ENCODE measurements at places on chromosomes 12 and 14. TPM values are rescaled to one million over a fixed set of nuclear protein-coding genes. Genes with fewer than 3 reads are reported as not detected.
A peak's percentile ranks its signal among the peaks of the same experiment; 100 is the strongest.

DNA sequence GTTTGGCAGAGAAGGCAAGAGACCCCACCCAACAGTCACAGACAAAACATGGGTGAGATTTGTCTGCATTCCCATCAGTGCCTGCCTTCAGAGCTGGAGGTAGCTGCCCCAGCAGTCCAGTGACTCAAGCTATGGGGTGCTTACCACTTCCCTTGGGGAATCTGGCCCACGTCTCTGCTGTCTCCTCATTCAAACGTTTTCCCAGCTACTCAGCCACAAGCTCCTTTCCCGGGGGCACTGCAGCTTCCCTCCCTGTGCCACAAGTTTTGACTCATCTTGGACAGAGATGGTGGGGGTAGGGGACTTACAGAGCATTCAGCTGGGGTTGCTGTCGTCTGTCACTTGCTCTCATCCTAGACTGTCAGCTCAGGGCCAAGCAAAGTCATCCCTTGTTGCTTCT lies 66.6 kb downstream of the FBXL14 start:
- no peak for DNase-seq

The MYH6 gene
- 3.2 TPM for polyA plus RNA-seq

DNA sequence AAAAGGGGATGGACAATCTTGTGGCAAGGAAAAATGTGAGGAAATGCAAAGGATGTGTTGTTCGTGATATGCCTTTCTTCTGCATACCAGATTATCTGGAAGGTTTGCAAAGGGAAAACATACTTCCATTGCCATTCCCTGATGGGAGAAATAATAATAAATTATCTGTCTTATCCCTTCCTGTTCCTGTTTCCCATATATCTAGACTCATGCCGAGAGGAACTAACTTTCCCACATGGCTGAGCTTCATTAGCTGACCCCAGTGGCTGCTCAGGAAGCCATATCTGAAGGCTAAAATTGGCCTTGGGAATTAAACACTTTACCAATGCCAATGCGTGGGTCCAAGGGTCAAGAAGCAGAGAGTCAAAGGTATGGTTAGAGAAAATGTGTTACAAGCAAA lies 439.8 kb downstream of the MDGA2 start:
- no peak for DNase-seq

- no peak for DNase-seq
Measured at GRCh38 chr14:30015489-30015888, 87.8 kb upstream of the PRKD1 start.

- no peak for DNase-seq
Measured at GRCh38 chr12:110249716-110250225, 31.3 kb upstream of the ATP2A2 start.

- DNase-seq = no peak
Measured at GRCh38 chr12:6085841-6086240, 38.6 kb downstream of the VWF start.

DNA sequence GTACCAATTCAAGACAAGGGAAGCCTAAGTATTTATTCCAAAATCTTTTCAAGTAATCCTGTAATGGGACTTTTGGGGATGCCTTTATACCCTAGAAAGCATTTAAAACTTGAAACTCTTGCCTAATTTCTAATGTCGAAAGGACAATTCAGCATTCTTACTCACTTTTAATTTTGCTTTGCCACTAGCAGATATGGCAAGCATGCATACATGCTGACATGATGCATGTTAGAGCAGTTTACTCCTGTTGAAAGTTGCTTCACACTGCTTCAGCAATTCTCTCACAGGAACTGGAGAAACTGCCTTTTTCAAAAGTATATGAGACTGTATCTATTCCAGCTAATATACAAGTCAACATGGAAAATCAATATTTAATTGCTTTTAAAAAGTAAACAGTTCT lies 79.9 kb downstream of the TAOK3 start:
- DNase-seq = no peak

- DNase-seq = no peak
Measured at GRCh38 chr12:105738051-105738450, 400.7 kb downstream of the NUAK1 start.

GRCh38 chr12:72448089-72448488 lies 175.9 kb downstream of the TRHDE start:
- no peak for DNase-seq

The KLRC3 gene
- polyA plus RNA-seq = not detected

DNA sequence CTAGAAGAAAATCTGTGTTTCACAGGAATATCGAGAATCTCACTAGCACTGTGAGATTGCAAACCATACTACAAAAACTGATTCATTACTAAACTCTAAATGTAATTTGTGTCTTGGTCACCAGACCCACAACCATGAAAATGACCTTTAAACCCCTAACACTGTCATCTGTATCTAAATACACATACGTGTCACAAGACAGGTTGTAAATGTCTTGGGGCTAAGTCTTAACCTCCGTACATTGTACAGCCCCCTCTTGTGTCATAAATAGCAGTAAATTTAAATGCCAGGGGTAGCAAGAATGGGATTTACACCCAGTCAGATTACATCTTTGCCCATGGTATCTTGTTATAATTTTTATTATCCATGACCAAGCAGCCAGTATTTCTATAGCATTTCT lies 117.3 kb downstream of the GPR135 start:
- no peak for DNase-seq

- no peak for DNase-seq
Measured at GRCh38 chr14:31138301-31138700, 69.3 kb downstream of the HECTD1 start.

- no peak for DNase-seq
Measured at GRCh38 chr12:85843606-85844310, 7.5 kb upstream of the RASSF9 start.

The MANSC4 gene
- polyA plus RNA-seq = not detected

- DNase-seq = no peak
Measured at GRCh38 chr14:100159865-100160533, 554 bp upstream of the DEGS2 start.

DNA sequence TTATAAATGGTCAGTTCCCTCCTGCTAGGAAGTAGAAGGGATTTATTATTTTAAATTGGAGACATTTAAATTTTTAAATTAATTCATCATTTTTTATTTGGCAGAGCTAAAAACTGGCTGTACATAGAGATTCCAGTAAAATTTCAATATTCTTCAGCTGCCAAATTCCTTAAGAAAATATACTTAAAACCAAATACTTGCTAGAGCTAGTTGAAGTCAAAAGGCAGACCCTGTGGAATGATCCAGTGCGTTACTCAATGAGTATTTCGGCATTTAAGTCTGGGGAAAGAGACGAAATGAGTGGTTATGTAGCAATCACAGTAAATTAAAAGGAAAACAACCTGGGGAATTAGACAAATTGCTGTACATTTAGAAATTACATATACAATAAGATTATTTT lies 1104.7 kb downstream of the SLC6A15 start:
- DNase-seq = peak; percentile 45

The PRIM1 gene
- 11.9 TPM for polyA plus RNA-seq

DNA sequence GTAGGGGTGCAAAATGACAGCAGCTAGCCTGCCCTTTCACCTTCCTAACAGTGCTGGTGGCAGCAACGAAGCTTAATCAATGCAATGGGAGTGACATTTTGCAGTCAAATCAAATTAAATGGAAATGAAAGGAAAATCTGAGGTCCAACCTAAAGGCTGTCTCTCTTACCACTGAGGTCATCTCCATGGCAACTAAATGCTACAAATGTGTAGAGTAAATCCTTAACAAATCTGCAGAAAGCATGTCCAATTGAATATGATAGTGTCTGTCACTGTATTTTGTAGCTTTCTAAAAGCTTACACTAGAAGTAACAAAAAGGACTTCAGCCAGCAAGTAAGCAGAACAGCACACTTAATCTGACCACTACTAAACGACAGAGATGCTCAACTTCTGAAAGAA lies 488.8 kb downstream of the BCAT1 start:
- no peak for DNase-seq

The KITLG gene
- polyA plus RNA-seq = 13.1 TPM

DNA sequence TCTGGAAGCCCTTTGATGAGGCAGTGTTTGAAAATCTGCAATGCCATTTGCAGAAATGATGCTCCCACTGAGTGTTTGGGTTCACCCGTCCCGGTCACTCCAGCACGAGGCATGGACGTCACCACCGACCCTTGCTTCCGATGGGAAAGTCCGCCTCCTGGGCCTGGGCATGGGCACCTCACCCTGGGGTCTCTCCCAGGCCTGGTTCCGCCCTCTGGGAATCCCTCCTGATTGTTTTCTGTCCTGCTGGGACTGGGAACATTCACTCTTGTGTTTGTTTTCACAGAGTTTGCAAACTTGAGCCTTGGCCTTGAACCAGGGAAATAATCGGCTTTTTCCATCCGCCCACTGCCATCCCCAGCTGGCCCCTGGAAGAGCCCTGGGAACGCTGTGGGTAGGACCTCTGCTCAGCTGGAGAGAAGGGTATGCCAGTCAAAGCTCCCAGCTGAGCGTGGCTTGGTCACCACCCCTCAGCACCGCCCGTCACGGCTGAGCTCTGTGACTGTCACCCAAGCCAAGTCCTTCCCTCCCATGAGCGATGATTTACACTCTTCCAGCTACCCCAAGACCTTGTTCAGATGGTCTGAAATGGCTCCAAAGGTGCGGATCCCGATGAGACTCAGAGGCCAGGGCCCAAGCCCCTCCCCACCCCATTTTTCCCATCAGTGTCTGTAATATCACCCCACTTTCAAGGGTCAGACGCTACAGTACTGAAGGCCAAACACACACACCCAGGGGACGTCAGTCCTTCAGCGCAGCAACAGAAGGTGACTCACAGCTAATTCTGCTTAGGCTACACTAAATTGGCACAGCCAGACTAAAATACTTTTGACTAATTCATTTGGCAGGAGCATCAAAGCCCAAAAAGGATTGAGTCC lies 34.1 kb upstream of the FZD10 start:
- peak; percentile 59 for DNase-seq

GRCh38 chr14:57057803-57058202 lies 210.9 kb downstream of the EXOC5 start:
- DNase-seq = peak; percentile 21

DNA sequence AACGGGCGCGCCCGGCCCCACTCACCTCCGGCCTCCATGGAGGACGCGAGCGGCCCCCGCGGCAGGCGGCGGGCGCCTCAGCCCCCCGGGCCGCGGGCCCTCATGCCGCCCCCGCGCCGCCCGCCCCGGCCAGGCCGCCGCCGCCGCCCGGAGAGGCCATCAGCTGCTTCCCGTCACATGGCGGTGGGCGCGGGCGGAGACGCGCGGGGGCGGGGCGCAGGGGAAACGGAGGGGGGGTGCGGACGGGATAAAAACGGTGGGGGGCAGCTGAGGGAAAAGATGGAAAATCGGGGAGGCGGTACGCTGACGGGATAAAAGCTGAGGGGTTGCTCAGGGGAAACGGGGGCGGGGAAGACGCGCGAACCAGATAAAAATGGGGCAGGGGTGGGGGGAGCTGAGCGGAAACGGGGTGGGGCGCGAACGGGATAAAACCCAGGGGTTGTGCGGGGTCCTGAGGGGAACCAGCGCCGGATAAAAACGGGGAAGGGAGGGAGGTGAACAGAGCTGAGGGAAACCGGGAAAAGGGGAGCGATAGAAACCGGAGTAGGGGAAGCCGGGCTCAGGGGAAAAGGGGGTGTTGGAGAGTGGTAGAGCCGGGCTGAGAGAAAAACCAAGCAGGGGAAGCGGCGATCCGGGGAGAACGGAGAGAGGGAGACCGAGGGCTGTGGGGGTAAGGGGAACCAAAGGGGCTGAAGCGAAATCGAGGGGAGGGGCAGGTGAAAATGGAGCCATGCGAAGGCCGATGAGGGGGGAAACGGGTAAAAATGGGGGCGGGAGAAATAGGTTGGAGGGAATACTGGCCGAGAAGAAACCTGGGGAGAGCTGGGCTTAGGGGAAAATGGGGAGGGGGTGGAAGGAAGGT lies at the start of gene WSB2:
WSB2 (minus strand) TSS at position 169 of the 862 bp plus-strand sequence; CDS start at position 38, 131 bp downstream.
- DNase-seq = peak; percentile 76

DNA sequence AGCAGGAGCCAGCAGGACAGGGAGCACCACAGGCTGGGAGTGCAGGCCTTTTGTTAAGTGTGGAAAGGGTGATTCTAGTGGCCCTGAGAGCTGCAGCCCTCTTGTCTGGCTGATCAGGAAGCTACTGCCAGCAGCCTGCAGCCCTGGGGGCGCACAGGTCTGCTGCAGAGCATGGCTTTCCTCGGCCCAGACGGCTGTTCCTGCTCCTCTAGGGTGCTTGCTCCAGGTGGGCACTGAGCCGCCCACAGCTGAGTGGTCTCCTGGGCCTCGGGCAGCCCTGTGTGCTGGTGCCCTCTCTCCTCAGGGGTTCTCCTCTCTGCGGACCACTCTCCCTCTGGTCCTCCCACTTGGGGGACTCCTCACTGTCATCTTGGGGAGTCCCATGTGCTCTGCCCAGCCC lies 18.9 kb downstream of the CCDC88C start:
- no peak for DNase-seq

GRCh38 chr14:77189479-77189878 lies 7.9 kb downstream of the TMEM63C start:
- DNase-seq = no peak

GRCh38 chr14:82223276-82223675 lies 689.6 kb upstream of the SEL1L start:
- no peak for DNase-seq

DNA sequence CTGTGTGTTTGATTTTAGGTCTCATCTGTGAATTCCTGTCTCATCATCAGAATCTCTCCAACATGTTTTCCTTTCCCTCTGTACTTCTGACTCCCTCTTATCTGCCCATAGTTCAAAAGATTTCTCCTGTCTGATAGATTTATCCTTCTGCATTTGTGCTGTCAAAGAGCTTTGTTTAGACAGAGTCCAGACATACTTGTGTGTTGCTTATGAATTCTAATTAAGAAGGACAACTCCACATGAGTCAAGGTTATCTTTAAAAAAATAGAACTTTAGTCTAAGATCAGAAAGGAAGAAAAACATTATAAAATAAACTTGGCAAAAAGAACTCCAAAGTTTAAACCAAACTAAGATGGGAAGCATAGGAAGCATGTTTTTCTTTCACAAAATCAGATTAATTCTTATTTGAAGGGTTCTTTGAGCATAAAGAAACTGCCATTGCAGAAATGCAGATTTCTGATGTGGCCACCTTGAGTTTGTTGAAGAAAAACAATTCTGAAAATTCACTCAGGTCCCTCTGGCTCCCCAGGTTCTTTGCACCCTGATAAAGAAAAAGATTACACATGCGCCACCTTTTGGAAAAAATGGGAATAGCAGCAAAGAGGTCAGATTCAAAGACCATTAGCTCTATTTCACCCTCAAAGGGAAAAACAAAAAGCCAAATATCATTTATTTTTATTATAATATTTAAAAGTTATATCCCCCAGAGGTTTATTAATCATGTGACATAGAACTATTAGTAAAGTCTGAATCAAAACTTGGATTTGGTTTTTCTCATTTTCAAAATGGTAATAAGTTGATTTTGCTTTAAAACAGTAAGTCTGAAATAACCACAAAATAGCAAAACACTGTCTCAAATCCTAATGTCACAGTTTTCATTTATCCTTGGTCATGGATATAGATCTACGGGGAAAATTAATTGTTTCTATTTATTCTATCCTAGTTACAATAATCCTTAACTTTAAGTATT lies 143.7 kb upstream of the DCN start:
- DNase-seq = peak; percentile 89

The KIF26A gene
- polyA plus RNA-seq = 11.7 TPM

The FLVCR2 gene
- 15.1 TPM for polyA plus RNA-seq

- DNase-seq = no peak
Measured at GRCh38 chr12:3771853-3772252, 18.9 kb upstream of the CRACR2A start.

The IL31 gene
- not detected for polyA plus RNA-seq

- no peak for DNase-seq
Measured at GRCh38 chr14:89542786-89543424, 125.9 kb upstream of the FOXN3 start.

- DNase-seq = no peak
Measured at GRCh38 chr14:101223561-101224162, 320.1 kb upstream of the RTL1 start.

The ATL1 gene
- polyA plus RNA-seq = 4.4 TPM

GRCh38 chr12:112506513-112507166 lies 87.9 kb downstream of the PTPN11 start:
- DNase-seq = no peak

The CCDC198 gene
- 0.28 TPM for polyA plus RNA-seq
